ENCODE measurements at places on chromosomes 16 and 17. TPM values are rescaled to one million over a fixed set of nuclear protein-coding genes. Genes with fewer than 3 reads are reported as not detected.

KRT14 gene
- not detected for total RNA-seq

CLDN9 gene
- not detected for total RNA-seq

PLXDC1 gene
- not detected for total RNA-seq

ACSF2 gene
- 26.5 TPM for total RNA-seq

CTF1 gene
- total RNA-seq = not detected

CHMP6 gene
- total RNA-seq = 21.4 TPM

DNA sequence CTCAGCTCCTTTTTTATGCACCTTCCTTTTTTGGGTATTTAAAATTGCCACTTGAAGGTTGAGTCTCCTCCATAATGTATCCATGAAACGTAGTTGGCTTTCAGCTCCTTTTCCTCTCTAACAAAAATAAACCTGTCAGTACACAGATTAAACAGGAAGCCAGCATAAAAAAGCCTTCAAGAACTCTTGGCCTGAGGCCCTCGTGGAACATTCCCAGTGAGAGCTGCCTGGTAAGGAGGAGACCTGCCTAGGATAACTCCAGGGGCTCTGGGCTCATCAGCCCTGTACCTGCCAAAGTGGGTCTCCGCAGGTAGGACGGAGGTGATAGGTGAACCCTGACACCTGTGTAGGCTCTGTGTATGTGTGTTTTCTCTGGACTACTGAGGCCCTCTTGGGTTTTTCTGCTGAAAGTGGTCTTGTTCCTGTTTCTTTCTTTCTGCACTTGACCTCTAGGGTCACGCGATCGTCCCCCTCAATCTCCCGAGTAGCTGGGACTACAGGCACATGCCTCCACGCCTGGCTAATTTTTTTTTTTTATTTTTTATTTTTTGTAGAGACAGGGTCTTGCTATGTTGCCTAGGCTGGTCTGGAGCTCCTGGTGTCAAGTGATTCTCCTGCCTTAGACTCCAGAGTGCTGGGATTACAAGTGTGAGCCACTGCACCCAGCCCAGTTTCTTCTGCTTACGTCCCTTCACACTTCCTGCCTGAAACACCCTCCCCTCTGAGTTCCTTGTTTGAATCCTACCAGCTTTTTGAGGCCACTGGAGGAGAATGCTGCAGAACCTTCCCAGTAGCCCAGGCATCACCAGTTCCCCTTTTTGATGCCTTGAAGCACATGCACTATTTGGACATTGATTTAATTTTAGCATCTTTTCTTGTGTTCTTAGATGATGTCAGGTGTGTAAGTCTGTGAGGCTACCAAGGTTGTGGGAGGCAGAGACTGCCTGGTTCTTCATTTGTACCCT lies 9.8 kb downstream of the PGS1 start:
- DNase-seq = no peak

GRCh38 chr17:21176773-21177395 lies 37.1 kb downstream of the TMEM11 start:
- no peak for DNase-seq

- DNase-seq = peak; percentile 68
Observed at GRCh38 chr16:87062569-87063442, 254.4 kb downstream of the C16orf95 start.

DNA sequence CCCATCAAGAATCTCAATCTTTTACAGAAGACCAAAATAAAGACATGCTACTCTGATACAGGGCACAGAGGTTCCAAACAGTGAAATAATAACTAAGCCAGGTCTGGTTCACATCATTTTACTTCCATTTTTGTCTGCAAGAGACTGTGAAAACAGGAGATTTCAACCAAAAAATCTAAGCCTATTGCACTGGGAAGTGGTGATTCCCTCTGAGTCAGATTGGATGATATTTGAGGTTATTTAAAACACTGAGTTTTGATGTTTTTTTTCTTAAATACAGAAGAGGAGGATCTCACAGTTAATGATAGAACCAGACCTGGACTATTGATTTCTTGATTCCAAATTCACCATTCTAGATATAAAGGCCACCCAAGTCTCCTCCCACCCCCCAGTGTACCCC lies 117.3 kb upstream of the FAM20A start:
- no peak for DNase-seq

DNA sequence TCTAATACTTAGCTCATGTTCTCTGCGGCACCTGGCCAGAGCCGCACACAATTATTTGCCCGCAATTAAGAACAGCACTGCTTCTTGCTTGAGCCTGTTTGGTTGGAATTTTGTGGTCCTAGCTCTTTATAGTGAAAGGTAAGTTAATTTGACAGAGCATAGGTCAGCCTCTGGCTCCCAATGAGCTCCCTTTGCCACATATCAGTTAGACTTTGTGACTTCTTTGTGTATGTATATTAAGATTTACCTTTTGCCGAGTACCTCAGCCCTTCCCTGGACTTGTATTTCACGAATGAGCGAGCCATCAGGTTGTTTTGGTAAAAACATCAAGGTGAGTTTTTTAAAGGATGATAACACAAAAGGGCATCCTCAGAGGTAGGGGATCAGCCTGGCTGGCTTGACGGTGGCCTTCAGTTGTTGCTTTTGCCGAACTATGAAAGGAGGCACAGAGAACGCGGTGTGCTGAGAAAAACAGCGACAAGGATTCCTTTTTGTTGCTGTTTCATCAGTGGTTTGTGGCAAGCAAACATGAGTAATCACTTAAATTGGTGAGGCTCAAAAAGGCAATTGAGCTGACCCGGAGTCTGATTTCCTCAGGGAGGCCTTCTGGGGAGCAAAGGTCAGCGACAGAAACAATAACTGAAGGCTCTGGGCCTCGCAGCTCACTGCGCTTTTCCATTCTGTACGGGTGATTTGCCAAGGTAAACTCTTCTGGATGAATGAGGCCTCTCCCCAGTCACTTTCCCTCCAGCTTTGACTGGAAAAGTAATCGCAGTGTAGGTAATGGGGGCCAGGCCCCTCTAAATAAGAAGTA lies 163.6 kb downstream of the HS3ST3A1 start:
- DNase-seq = no peak

GRCh38 chr17:78746263-78746948 lies 35.7 kb downstream of the CYTH1 start:
- no peak for DNase-seq

- DNase-seq = no peak
Observed at GRCh38 chr16:75317101-75317522, 65.7 kb upstream of the BCAR1 start.

DNA sequence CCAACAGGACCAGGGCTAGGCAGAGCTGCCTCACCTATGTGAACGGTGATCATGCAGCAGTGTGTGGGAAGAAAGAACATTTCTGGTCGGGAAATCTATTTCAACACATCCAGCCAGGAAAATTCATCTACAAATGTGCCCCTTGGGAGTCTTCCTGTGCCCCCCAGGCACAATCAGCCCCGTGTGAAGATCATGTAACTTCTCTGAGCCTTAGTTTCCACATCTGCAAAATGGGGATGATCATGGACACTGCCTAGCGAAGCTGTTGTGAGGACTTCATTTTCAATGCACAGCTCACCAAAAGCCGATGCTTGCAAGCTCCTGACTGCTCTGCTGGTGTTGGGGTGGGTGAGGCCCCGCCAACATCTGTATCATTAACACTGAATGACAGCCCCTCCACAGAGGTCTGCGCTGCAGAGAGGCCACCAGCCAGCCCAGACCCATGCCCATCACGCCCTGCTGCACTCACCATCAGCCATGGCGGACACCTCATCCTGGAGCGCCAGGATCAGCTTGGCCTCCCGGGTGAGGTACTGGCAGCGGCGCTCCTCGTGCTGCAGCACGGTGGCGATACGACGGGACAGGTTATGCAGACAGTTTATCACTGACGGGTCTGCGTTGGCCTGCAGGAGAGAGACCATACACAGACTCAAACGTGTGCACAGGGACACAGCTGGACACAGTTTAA lies 26.2 kb downstream of the NPRL3 start:
- DNase-seq = no peak

- DNase-seq = peak; percentile 59
Observed at GRCh38 chr17:70365091-70365583, 195.8 kb downstream of the KCNJ2 start.

DNA sequence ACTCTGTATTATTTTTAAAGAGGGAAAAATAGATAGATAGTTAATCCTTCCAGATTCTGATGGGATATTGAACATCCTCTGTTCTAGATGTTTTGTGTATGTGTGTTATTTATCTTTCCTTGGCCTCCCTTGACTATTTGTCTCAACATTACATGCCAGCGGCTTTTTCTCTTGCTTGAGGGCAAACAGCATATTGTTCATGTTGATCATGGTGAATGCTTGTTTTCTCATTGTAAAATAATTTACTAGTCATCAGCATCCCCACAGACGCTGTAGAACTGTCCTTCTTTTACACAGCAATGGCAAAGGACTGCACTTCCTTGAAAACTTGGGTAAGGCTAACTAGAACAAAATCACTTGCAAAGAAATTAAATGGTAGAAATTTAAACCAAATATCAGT lies 1376.4 kb upstream of the GOT2 start:
- DNase-seq = no peak

GRCh38 chr17:81403671-81404534 lies 8.6 kb downstream of the BAHCC1 start:
- no peak for DNase-seq

- no peak for DNase-seq
Observed at GRCh38 chr17:27315796-27316465, 22.0 kb downstream of the WSB1 start.

DNA sequence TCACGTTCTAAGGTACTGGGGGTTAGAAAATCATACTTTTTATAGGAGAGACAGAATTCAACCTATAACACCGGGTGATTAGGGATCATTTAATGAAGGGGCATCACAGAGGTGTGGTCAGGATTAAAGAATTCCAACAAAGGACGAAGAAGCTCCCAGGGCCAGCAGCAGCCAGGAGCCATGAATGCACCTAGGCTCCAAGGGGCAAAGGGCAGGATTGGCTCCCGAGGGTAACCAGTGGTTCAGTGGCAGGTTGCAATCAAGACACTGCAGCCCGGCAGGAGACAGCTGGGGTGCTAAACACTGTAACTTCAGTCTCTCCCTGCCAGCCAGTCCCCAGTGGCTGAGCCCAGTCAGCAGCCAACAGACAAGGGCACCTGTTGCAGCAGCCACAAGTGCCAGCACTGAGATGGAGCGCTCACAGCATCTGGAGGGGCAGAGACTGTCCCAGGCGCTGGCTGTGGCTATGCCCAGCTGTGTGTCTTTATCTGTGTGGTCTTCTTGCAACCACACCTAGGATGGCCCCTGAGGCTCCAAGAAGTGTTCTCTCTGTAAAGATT lies 23.9 kb downstream of the DHRS7C start:
- DNase-seq = no peak

GRCh38 chr17:6638046-6638908 lies 2.2 kb downstream of the KIAA0753 start:
- no peak for DNase-seq

DNA sequence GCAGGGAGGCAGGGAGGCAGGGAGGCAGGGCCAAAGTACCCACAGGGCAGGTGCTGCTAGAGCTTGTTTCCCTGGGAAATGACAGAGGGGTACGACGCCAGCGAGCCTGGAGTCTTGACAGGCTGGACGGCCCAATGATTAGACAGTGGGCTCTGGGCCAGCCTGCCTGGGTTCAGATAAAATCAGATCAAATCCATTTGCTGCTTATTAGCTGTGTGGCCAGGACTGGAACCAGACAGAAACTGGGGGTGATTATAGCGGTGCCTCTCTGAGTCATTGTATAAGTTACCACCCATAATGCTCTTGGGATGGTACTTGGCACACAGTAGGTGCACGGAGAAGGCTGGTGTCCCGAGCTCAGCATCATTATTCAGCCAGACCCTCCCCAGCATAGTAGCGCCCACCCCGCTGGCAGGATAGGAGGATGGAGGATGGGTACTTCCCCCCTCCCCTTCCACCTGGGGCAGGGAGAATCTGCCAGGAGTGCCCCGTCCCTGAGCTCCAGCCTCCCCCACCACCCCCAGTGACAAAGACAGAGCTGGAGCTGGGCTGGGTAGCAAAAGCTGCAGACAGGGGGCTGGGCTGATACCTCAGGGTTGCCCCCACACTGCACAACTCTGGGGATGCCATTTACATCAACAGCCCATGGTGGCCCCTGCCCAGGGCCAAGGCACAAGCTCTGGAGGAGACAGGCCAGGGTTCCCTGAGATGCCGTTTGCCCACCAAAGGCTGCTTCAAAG lies 77.6 kb upstream of the TNRC6C start:
- no peak for DNase-seq

GRCh38 chr17:17146786-17147406 lies 59.2 kb downstream of the PLD6 start:
- DNase-seq = no peak

Measured in H4 (cell line).